ENCODE measurements at places on chromosomes 4 and X.
A peak's percentile ranks its signal among the peaks of the same experiment; 100 is the strongest.

DNA sequence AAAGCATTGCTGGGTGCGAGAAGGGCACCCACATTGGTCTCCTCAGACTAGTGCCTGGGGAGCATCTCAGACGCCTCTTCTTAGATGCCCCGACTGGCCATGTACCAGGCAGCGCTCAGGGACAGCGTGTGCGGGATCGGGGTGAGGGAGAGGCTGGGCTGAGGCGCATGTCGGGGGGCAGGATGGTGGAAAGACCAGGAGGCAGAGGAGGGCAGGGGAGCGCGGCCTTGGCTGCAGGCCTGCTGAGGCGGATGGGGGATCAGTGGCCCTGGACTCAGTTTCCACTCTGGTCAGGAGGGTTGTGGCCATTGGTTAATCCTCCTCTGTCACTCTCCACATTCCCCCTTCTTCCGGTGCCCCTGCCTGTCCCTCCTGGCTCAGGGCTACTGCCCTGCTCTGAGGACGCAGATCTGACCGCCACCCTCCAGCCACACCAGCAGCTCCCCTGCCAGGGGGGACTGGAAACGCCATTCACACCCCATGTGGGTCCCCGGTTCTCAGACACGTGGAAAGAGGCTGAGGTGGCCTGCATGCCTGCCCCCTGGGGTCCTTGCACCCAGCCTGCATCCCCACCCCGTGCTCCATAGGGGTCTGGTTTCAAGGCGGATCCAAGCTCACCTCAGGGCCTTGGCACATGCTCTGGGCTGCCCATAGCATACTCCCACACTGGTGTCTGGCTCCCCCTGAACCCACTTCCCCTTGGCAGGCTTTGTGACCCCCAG is 105.9 kb downstream of the CPZ start:
- no peak for DNase-seq

DNA sequence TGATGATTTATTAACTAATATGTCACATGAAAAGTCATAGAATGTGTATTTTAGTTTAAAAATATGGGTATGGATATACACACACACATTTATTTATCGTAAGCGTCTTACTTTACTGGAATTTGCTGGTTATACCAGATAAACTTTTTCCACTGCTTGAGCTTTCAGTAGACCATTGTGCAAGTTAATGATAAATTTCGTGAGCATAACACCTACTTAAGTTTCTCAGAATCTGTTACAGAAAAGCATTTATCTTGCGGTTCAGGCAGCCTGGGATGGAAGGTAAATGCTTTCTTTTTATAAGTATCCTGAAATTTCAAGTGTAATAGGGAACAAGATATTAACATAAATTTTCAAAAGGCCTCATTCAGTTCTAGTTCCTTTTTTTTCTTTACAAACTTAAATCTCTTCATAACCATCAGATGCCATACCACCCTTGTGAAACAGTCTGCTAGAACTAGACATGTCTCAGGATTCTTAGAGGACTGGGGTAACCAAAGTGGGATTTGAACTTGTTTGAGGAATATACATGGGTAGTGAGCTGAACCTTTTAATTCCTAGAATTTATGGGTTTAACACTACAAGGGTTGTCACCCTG is 27.7 kb downstream of the ATP7A start:
- no peak for DNase-seq

DNA sequence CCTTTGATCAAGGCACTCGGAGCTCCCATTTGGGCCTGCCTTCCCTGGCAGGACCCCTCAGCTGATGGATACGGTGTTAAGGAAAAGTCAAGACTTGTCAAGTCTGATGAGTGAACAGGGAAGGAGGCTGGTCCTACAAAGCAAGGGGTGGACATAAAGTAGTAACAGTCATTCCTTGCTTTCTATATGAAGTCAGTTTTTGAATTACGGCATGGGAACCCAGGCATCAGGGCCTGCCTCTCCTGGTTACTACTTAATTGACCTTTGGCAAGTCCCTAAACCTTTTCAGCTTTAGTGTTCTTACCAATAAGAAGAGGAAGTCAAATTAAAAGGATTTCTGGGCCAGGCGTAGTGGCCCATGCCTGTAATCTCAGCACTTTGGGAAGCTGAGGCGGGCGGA is 7.0 kb downstream of the CHST7 start:
- no peak for DNase-seq

DNA sequence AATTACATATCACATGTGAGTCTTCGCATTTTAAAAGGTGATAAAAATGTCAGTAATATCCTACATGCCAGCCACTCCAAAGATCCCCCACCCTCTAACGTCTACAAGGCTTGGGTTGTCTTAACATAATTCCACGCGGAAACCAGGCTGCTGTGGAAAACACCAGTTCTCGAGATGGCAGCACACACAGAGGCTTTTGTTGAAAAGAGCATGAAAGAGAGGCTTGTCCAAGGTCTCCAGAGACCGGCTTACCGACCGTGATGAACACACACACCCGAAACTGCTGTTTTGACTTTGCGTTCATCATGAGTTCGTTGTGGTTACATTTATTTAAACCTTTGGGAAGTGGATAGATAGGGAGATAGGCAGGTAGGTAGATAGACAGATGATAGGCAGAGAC is 87.9 kb downstream of the CRLF2 start:
- no peak for DNase-seq

DNA sequence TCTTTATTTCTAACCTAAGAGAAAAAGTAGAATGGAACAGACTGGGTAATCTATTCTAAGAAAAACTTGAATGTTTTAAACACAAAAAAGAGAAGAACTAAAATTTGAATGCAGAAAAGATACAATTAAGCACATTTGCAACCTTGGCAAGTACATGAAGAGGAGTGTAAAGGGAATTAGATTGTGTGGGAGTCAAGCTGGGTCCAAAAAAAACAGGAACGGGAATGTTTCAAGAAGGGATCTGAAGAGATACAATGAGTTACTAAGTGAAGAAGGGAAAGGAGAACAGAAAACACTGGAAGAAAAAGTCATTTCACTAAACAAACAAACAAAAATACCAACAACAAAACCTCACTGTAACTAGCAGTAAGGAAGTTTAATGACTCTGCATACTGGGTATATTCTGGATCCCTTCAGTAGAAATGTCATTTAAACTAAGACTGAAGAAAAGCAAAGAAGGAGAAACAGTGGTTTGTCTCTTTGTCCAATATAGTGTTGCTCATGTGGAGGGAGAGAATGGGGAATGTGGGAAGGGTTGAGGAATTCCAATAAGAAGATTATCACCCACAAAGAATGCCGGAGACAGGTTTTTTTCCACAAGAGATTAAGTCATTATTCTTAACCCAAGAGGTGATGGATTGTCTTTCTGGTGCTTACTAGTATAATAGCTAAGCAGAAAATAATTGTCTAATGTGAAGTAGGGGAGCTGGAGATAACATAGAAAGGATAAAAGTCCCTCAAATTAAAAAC is 50.4 kb upstream of the PTPN13 start:
- DNase-seq = no peak

GRCh38 chrX:24839331-24839730 is 145.6 kb downstream of the POLA1 start:
- DNase-seq = no peak

GRCh38 chrX:10288373-10288975 is 131.7 kb downstream of the CLCN4 start:
- no peak for DNase-seq

DNA sequence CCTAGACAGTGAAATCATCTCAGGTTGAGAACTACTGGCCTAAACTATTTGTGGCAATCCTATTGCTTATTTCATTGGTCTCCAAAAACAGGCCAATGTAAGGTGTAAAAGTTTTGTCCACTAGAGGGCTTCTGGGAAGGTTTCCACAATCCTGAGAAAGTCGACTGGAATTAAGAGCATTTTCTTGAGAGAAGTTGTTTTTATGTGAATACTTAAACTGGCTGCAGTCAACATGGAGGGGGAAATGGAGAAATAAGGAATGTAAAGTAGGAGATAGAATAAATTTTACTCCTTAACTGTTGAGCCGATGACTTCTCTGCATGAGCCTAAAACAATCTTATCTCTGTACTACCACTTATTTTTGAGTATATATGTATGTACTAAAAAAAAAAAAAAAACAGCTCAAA is 11.0 kb upstream of the EIF4E start:
- peak; percentile 8 for DNase-seq

GRCh38 chrX:128759745-128760144 is 707.5 kb upstream of the ACTRT1 start:
- no peak for DNase-seq

DNA sequence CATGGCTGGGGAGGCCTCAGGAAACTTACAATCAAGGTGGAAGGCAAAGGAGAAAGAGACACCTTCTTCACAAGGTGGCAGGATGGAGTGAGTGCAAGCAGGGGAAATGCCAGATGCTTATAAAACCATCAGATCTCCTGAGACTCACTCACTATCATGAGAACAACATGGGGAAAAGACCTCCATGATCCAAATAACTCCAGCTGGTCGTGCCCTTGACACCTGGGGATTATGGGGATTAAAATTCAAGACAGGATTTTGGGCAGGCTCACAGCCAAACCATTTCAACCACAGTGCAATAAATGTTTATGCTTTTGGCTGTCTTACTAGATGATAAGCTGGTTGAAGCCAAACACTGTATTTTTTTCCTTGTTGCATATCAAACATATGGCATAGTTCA is 1112.4 kb downstream of the STIM2 start:
- DNase-seq = no peak

DNA sequence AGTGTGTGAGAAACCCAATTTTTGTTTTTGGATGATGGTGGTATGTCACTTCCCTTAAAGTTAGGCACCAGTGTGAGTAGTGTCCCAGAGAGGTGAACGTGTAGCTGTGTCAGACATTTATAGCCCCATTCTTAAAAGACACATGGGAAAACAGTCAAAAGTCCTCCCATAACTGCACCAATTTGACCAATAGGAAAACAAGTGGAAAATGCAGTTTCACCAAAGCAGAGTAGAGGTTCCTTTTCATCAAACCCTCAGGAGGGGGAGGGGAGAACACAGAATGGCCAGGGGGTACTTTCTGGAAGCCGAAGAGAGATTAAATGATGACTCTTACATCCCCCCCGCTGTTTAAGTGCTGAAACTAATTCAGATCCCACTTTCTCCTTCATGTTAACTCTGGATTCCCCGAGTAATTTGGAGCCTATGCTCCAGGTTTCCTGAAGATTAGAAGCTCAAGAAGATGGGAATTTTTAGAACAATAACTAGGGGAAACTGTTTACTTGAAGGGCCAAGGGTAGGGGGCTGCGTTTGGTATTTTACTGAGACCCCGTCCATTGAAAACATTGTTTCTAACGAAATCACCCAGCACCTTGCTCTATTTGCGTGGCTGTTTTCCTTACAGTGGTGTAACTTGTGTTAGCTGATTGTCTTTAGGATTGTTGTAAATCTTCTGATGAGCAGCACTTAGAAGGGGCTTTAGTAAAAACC is 2.1 kb upstream of the LEF1 start:
- DNase-seq = no peak

GRCh38 chr4:101599620-101600019 is 190.9 kb upstream of the BANK1 start:
- DNase-seq = no peak

DNA sequence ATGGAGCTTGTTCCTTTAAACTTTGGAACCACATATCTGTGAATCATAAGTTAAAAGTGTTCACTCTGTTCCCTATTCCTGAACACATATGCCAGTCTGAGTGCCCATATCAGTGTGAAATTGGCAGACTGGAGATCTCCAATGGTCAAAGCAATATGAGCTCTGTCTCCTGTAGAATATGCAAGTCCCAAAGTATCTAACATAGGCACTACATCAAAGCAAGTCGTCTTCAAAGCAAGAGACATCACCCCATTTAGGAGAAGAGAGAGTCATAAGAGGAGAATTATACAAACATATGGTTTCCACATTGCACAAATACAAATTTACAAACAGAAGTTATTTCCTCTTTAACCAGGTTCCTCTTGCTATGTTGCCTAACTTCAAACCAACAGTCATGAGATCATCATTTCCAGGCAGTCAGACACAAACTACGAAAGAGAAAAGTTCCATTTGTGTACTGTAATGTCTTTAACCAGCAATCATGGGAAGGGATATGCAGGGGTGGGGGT is 9.9 kb upstream of the GK start:
- no peak for DNase-seq

GRCh38 chr4:122990891-122991290 is 68.5 kb upstream of the NUDT6 start:
- no peak for DNase-seq

- DNase-seq = no peak
These were observed 88.3 kb downstream of the VCX3A start for GRCh38 chrX:6446582-6446981.

- no peak for DNase-seq
These were observed 3.4 kb downstream of the SLC38A5 start for GRCh38 chrX:48466696-48467095.

- no peak for DNase-seq
These were observed 36.2 kb upstream of the USP38 start for GRCh38 chr4:143148521-143148920.

DNA sequence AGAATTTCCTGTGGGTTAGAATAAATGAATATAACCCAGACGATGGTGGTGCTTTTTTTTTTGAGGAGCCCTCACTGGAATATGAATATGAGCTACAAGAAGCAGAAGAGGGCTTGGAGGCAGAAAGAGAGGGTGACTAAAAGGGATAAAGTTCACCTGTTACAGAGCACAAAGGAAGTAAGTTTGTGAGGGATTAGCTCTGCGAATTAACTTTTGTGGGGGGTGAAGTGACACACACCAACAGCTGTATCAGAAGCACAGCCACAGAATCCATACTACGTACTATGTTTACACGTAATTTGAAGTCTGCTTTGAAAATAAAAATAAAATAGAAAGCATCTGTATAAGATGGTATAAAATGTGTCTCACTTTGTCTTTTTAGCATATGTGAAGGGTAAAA is 963.6 kb upstream of the DIAPH2 start:
- DNase-seq = no peak

DNA sequence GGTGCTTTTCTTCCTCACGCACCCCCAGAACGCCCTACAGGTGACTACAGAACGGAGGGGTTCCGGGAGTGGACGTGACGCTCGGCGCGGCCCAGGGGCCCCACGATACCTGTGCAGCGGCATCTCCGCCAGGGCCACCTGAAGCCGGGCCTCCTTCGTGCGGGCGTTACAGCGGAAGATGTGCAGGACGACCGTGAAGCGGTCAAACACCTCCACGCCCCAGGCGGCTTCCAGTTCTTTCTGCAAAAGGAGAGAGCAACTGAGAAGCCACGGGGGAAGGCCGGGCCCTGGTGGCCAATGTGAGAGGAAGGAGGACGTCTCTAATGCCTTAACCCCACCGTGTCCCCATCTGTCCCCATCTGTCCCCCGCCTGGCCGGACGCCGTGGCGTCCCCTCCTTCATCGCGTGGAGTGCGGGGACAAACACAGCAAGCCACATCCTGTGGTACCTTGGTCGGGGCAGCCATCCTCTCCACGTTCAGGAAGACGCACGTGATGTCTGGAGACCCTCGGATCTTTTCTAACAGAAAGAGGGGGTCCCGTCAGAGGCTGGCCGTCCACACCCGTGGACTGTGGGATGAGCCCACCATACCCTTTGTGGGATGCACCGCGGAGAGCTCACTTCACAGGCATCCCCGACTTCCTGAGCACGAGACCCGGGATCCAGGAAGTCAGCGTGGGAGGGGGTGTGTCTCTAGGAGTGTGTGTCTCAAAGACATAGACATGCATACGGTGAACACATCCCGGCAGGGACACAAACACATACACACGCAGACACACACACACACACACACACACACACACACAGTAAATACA is 3.6 kb downstream of the GTPBP6 start:
- no peak for DNase-seq

Data from NCI-H510A treated with DMSO at 0.1 percent for 48 hours (cell line).